ENCODE measurements at places on chromosomes 3 and 15.

DNA sequence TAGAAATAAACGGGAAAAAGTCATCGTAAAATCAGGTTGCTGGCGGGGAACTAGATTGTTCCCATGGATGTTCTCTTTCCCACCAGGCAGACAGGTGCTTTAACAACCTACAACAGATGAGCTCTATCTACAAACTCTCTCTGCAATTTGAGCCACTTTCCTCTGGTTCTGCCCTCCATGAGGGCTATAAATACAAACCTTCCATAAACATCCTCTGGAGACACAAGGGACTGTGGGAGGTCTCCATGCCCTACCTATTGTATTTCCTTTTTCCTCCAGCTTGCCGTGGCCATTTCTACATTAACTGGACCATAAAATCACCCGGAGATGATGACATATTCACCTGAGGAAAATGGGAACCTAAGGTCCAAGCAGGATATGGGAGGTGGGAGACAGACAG, 151.1 kb downstream of the GABRB3 start:
- DNase-seq: no peak

DNA sequence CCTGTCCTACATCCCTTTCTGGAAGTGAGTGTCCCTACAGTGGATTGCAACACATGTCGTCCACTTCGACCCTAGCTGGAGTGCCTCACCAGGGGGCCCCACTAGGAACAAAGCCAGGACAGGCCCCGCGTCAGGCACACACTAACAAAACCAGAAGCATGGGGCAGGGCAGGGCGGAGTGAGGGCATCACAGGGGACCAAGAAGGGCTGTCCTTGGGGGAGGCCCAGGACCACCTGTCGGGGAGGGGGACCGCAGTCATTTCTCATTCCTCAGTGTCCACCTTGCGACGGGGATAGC, 21.9 kb downstream of the IDH2 start:
- no peak for DNase-seq

GRCh38 chr3:18443665-18444594, 18.8 kb upstream of the SATB1 start:
- DNase-seq: peak; percentile 17

- DNase-seq: no peak
These were observed 56.3 kb downstream of the KLF15 start for GRCh38 chr3:126300761-126301481.

GRCh38 chr3:145817870-145818483, 343.0 kb downstream of the PLOD2 start:
- DNase-seq: no peak

DNA sequence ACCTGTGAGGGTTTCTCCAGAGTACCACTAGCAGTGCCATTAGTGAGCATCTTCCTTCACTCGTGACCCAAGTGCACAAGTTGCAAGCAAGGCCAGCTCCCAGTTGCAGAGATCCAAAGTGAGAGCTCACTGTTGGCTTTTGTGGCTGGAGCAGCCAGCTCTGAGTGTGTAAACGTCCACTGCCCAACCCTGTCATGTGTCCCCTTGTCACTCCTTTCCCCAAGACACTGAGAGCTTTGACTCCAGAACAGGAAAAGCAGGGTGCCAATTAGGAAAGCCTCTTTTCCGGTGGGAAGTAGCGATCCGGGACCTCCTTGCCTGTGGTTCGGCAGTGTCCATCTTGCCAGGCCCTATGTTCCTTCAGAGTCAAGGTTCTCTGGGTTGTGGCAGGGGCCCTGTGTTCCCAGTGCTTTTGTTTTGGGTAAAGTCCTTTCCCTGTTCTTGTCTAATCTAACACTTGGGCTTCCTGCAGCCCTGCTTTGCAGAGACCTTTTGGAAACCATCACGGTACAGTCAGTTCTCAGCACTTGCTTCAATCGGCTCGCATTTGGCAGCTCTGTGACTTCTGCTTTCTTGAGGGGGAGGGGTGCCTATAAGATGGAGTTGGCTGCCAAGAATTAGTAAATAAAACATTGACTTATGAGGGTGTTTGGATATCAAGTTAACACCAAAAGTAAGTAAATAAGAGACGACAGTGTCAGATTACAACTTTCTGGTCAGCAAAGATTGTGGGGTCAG, 90.5 kb downstream of the DNASE1L3 start:
- no peak for DNase-seq

GRCh38 chr3:107523539-107524325, 970 bp downstream of the BBX start:
- DNase-seq: peak; percentile 55

- DNase-seq: no peak
These were observed 80.8 kb downstream of the P2RY1 start for GRCh38 chr3:152915695-152916094.

DNA sequence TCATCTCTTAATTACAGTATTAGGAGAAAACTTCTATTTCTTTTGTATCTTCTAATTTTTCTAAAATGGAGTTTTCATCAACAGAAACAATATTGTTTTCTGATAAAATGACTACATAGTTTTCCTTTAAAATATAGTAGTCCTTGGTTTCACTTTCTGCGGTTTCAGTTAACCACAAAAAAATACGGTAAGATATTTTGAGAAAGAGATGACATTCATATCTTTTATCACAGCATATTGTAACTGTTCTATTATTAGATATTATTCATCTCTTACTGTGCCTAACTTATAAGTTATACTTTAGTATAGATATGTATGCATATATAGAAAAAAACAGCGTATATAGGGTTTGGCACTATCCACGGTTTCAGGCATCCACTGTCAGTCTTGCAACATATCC, 2.3 kb downstream of the B4GALT4 start:
- DNase-seq: no peak

DNA sequence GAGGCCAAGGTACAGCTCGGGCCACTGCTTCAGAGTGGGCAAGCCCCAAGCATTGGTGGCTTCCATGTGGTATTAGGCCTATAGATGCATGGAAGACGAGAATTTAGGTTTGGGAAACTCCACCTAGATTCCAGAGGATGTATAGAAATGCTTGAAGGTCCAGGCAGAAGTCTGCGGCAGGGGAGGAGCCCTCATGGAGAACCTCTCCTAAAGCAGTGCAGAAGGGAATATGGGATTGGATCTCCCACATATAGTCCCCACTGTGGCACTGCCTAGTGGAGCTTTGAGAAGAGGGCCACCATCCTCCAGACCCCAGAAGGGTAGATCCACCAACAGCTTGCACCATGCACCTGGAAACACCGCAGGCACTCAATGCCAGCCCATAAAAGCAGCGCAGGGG, 48.1 kb upstream of the XXYLT1 start:
- DNase-seq: no peak

GRCh38 chr15:39495871-39496840, 84.7 kb upstream of the THBS1 start:
- peak; percentile 66 for DNase-seq

DNA sequence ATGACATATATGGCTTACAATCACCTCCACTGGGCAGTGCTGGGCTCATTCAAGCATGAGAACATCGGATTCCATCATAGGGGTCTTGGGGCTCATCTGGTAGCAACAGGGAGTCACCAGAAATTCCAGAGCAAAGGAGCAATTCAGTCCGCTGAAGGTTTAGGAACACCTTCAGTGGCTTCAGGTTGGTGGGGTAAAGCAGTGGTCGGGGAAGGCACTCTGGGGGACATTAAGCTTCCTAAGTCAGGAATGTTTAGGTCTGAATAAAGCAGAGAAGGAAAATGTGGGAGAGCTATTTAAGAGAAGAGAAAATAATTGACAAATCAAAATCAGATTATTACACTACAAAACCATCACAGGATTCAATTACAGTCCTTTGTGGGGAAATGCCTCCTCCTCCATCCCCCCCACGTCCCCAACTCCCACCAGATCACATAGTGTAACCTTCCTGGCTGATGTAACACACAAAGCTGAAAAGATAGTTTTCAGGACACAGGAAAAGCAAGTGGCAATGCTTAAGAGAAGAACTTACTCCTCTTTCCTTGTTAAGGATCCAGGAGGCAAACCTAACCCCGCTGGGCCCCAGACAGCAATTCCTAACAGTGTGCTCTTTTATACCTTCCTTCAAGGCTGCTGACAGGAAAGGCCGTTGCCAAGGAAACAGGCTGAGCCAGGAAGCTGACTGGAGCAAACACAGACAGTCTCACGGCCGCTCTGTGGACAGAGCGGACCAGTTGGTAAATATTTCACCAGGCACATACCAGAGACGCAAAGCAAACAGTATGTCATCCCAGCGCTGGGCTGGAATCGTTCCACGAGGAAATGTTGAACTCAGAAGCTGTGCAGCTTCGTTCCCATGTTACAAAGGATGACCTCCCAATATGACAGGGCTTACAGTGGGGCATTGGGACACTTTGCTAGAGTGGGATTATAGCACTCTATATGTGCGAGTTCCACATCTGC, 57.5 kb upstream of the LMCD1 start:
- DNase-seq: peak; percentile 95

DNA sequence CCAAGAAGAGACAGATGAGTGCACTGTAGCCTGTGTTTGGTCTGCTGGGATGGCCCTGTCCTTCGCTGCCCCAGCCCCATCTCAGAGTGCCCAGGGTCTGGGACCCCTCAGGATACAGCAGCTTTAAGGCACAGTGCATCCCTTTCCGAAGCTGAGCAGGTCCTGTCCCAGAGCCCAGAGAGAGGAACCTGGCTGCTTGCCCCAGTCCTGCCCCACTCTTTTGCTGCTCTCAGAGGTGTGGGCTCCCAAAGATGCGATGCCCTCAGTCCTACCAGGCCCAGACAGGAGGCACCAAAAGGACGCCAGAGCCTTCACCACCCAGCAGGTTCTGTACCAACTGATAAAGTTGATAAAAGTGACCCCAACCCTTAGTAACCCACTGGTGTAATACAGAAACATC, 8.2 kb downstream of the PLCD1 start:
- DNase-seq: no peak

DNA sequence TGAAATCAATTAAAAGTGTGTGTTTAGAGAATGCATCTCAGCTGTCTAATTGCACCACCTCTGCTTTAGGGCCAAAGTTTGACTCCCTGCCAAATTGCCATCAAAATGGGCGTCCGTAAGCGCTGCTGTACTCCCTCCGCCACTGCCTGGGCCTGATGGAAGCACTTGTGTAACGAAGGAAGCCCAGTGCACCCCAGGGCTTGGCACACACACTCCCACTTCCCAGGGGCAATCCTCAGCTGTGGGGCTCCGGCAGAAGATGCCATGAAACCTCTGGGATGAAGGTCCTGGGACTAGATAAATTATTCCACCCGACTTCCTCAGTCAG, 137.8 kb downstream of the RORA start:
- DNase-seq: no peak

GRCh38 chr3:122123850-122124249, 59.6 kb upstream of the CASR start:
- DNase-seq: no peak

- DNase-seq: no peak
These were observed 252.8 kb downstream of the ZIC1 start for GRCh38 chr3:147661916-147662315.

DNA sequence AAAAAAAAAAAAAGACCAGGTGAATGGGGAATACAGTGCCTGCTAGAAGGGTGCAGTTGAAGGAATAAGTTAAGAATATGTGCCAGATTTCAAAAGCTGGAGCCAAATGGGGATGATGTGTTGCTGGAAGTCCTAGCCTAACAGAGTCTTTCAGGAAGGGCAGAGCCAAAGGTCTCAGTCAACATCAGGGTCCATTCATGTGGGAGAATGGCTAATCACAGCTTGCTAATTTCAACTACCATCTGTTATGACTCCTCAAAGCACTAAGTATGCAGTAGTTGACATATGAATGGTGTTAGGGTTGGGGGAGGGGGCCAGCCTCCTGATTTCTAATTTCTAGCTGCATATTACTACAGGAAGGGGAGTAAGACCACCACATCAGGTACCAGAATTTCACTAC, 4.4 kb downstream of the ZBTB38 start:
- DNase-seq: peak; percentile 29

DNA sequence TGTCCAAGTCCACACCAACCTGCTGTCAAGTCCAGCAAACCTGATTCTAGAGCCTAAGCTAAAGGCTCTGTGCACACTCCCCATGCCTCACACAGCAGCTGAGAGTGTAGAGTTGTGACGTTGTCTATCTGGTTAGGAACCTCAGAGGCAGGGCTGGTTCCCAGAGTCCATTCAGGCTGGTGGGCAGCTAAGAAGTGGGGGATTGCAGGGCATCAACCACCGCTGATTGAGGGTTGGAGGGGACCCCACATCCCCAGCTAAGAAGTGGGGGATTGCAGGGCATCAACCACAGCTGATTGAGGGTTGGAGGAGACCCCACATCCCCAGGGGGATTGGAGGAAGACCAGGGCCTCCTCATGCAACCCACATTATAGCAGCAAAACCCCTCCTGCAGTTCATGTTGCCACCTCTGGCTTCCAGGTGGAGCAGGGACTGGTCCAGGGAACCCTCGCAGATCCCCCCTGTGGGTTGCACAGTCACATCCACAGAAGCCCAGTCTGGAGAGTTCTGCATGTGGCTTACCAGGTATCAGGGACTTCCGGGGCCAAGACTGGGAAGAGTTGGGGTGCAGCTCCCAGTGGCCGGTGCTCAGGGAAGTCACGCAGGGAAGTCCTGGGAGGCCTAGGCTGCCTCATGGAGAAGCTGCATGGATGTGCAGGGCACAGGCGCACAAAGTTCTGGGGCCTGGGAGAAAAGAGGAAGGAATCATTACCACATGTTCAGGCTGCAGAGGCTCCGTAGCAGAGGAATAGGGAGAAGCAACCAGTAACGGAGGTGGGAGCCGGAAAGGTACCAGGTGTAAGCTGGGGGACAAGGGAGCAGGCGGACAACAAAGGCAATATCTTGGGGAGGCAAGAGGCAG, 71.4 kb upstream of the PCSK6 start:
- no peak for DNase-seq

DNA sequence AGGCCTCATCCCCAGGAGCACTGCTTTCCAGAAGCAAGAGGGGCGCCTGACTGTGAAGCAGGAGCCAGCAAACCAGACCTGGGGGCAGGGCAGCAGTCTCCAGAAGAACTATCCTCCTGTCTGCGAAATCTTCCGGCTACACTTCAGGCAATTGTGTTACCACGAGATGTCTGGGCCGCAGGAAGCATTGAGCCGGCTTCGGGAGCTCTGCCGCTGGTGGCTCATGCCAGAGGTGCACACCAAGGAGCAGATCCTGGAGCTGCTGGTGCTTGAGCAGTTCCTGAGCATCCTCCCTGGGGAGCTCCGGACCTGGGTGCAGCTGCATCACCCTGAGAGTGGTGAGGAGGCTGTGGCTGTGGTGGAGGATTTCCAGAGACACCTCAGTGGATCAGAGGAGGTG, 2.1 kb downstream of the ZKSCAN7 start:
- DNase-seq: no peak

DNA sequence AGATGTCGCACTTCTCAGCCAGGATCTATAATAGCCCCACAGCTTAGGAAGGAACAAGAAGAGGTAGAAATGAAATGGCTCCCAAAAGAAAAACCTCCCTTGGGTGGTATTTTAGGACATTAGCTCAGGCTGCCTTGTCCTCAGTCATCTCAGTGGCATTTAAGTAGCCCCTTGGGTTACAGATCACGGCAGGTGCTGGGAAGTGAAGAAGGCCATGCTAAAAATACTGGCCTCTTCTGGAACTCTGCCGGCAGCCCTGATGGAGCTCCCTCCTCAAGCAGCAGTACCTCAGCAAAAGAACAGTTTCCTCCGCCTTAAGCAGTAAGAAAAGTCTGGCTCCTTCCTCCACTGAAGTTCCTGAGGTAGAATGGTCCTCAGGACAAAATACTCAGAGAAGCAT, 7.3 kb upstream of the TPM1 start:
- DNase-seq: peak; percentile 76
